ENCODE measurements at places on chromosomes 1 and 21.

DNA sequence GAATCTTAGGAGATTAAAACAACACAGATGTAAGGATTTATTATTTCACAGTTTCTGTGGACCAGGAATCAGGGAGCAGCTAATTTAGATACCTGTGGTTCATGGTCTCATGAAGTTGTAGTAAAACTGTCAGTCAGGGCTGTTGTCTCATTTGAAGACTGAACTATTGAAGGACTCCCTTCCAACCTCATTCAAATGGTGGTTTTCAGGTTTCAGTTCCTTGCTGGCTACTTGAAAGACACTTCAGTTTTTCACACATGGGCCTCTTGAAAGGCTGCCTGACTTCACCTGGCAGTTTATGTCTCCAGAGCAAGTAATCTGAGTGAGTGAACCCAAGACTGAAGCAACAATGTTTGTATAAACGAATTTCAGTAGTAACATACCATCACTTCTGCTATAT lies 915.9 kb downstream of the PLA2G4A start:
- no peak overlapping the region for H3K4me3 ChIP-seq
- H3K27ac ChIP-seq: no peak overlapping the region
- H3K36me3 ChIP-seq: no peaks in the 10 kb centered on the region
- DNase-seq: no peak
- H3K4me1 ChIP-seq: no peaks in the 10 kb centered on the region
- no peaks in the 10 kb centered on the region for H3K27me3 ChIP-seq

- H3K4me3 ChIP-seq: no peak overlapping the region
- peaks cover 10% of the 10 kb centered on the region for H3K4me1 ChIP-seq
- no peaks in the 10 kb centered on the region for H3K27me3 ChIP-seq
- no peak overlapping the region for H3K27ac ChIP-seq
Observed at GRCh38 chr1:27538793-27539192, 48.8 kb upstream of the WASF2 start.

- H3K27me3 ChIP-seq: peaks cover 8% of the 10 kb centered on the region
- no peak overlapping the region for H3K4me3 ChIP-seq
- no peaks in the 10 kb centered on the region for H3K36me3 ChIP-seq
- DNase-seq: no peak
Observed at GRCh38 chr1:18118491-18118890, 10.9 kb downstream of the IGSF21 start.

DNA sequence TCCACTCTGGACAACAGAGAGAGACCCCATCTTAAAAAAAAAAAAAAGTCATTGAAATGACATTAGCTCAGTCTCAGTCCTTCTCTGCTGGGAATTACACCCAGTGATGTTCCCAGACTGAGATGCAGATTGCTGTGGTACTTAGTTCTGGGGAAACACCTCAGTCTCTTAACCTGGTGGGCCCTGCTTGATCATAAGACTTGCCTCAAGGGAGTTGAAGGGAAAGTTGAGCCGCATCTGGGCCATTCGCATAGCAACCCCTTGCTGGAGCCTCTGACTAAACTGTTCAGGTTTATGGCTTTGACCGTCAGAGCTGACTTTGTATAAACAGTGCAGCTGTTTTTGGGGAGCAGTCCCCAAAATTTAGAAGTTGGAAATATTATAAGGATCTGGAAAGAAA lies 13.4 kb downstream of the FCRL4 start:
- no peaks in the 10 kb centered on the region for H3K36me3 ChIP-seq
- H3K27ac ChIP-seq: no peak overlapping the region
- no peak overlapping the region for H3K4me3 ChIP-seq
- peaks cover 2% of the 10 kb centered on the region for H3K27me3 ChIP-seq
- no peak for DNase-seq

DNA sequence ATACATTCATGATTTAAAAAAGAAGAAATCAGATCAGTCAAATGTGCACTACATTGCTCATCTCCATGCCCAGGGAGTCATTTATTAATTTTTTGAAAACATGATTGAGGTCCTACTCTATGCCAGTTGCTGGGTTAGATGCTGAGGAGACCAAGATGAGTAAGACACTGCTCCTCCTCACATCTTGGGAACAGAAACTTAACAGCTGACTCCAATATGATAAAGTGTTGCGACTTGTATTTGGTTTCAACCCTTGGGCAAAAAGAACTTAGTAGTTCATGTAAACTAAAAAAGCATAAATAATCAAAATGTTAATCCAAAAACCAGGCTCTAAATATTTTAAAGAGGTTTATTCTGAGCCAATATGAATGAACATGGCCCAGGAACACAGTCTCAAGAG lies 56.9 kb downstream of the OPTC start:
- no peak for DNase-seq
- no peaks in the 10 kb centered on the region for H3K36me3 ChIP-seq
- peaks cover 3% of the 10 kb centered on the region for H3K4me1 ChIP-seq
- H3K27me3 ChIP-seq: peaks cover 15% of the 10 kb centered on the region
- H3K4me3 ChIP-seq: no peak overlapping the region
